ENCODE measurements at places on chromosomes 11 and 22.

GRCh38 chr22:38839686-38840085 lies 4.1 kb downstream of the NPTXR start:
- DNase-seq, result no peak

DNA sequence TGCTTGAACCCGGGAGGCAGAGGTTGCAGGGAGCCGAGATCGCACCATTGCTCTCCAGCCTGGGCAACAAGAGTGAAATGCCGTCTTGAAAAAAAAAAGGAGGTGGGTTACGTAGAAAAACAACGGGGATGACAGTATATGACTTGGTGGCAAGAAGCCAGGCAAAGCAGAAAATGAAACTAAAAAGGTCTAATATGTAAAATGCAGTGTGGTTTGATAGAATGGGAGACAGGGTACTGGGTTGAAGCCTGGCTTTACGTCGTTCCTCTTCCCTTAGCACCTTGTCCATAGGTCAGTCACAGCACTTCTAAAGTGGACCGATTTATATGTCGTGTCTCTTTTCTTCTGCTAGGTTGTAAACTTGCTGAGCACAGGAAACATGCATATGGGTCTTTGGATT lies 274.9 kb upstream of the ZC3H12C start:
- DNase-seq, result no peak

GRCh38 chr22:44442851-44443595 lies 55.0 kb downstream of the RTL6 start:
- DNase-seq, result no peak

DNA sequence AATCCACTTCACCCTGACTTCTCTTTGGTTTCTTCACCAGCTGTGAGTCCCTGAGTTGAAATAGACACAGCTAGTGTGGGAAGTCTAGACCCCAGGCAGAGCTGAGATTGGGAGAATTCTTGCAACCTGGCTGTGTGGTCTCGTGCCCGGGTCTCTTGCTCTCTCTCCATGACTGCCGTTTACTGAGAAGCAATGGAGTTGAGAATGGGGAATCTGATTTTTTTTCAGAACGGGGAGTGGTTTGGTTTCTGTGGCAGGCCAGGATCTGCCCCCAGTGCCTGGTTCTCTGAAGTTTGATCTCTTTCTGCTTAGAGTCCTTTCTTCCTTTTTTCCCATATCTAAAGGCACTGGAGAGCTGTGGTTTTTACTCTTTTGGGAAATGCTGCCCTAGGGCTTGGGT lies 1.5 kb downstream of the SIDT2 start:
- no peak for DNase-seq

GRCh38 chr11:118572981-118573550 lies 857 bp downstream of the ARCN1 start:
- DNase-seq, result peak; percentile 31

DNA sequence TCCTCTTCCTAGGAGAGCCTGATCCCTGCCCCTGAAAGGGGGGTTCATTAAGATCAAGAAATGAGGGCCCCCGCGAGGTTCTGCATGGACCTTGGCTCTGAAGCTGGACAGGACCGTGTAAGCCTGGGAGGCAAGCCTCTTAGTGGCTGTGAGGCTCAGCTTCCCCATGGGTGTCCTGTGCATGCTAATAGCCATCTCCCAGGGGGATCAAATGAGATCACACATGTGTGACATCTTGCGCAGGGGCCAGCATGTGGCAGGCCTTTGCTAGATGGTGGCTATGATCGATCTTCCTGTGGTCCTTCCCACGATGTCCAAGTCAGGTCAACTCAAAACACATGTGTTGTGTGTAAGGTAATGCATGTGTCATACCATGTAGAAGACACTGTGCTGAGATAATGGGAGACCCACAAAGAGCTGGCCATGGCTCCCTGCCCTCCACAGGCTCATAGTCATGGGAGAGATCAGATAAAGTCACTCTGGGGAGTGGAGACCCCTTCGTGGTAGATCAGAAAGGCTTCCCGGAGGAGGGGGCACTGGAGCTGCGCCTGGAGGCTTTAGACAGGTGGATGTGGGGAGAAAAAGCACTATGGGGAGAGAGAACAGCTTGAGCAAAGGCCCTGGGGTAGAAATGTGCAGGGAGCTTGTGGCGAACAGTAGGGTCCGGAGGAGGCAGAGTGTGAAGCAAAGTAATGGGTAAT lies 3.7 kb downstream of the RAC2 start:
- no peak for DNase-seq

GRCh38 chr11:121512468-121513465 lies 60.0 kb upstream of the SORL1-AS1 start:
- DNase-seq, result no peak

DNA sequence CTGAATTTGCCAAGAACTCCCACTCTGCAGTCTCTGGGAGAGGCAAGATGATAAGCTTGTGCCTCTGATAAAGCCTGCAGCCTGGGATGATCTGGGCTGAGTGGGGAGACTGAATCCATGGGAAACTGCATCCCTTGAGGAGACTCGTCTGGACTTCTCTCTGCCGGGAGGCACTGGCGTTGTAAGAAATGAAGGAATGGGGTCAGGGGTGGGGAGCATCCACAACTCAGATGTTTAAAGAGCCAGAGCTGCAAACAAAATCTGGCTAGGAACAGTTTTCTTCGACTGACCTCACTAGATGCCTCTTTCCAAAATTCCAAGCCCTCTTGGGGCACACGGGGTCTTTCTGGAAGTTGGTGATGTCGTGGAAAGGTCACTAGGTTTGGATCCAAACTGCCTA lies 64.4 kb downstream of the SPON1 start:
- no peak for DNase-seq

- no peak for DNase-seq
These were observed 9.3 kb upstream of the ACAT1 start for GRCh38 chr11:108112057-108112456.

GRCh38 chr11:124844664-124845079 lies 20.6 kb upstream of the ROBO3 start:
- DNase-seq, result no peak

GRCh38 chr11:66004186-66004585 lies 1.9 kb downstream of the BANF1 start:
- DNase-seq, result no peak

DNA sequence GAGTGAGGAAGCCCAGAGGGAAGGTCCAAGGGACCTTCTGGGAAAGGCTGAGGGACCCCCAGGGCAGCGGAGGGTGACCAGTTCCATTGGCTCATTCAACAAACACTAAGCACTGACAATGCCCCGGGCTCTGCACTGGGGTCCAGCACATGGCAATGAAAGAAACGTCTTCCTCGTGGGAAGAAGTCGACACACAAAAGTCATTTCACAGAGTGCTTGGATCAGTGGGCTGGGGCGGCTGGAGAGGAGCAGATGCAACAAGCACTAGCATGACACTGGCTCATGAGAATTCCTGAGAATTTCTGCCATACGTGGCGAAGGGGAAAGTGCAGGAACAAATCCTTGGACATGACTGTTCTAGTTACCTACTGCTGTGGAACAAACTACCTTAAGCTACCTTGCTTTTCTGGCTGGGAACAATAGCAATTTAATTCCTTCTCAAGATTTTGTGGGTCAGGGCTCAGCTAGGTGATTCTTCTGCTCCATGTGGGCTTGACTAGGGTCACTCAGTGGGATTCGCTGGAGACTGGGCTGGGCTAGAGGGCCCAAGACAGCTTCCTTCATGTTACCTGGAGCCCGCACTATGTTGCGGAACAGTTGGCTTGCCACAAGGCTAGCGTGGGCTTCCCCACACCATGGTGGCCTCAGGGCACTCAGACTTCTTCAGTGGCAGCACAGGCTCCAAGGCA lies 6.9 kb upstream of the STIP1 start:
- DNase-seq, result no peak

DNA sequence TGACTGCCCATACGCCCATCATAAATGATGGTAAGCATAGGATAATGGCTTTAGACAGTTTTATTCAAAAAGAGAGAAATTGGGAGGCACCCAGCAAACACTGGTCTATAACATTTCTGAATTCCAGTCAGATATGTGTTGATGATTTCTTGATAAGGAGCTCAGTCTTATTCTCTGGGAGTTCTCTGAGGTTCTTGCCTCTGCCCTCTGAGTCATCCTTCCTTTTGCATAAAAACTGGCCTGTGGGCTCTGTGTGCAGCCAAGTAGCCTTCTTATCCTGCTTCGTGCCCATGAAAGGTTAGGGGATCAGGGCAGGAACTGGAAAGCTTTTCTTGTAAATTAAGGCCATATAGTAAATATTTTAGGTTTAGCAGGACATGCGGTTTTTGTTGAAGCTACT lies 48.9 kb downstream of the FAR1 start:
- DNase-seq, result no peak

DNA sequence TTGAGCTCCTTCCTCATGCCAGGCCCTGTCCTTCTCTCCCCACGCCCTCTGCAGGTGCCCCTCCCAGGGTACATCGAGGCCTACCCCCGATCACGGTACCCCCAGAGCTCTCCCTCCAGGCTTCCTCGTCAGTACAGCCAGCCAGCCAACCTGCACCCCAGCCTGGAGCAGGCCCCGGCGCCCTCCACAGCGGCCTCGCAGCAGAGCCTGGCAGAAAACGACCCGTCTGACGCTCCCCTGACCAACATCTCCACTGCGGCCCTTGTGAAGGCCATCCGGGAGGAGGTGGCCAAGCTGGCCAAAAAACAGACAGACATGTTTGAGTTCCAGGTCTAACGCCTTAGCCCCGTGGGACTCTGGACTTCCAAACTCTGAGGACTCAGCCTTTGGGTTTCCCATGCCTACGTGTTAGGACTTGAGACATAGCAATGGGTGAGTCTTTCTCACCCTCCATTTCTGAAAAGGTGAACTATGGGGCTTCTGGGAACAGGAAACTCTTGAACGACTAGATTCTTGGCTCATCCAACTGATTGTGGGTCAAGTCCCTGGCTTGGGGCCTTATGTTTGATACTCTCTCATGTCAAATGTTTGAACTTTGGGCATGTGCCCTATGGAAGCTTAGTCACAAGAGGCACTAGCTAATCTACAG lies 32.7 kb downstream of the C11orf91 start:
- DNase-seq, result no peak

DNA sequence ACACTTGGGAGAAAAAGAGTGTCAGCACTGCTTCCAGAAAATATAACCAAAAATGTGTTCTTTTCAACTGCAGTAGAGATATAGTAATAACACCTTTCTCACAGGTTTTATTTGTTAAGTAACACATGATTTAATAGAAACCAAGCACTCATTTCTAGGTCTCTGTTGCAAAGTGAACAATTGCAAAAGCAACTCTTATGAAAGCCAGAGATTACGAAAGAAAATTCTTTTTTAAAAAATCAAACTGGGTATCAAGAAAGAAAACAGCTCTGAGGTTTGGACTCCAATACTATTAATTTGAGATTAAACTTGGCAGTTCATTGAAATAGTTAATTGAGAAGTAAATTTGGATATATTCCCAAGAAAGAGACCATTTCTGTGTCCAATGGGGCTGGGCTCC lies 9.8 kb upstream of the XKR3 start:
- peak; percentile 58 for DNase-seq

DNA sequence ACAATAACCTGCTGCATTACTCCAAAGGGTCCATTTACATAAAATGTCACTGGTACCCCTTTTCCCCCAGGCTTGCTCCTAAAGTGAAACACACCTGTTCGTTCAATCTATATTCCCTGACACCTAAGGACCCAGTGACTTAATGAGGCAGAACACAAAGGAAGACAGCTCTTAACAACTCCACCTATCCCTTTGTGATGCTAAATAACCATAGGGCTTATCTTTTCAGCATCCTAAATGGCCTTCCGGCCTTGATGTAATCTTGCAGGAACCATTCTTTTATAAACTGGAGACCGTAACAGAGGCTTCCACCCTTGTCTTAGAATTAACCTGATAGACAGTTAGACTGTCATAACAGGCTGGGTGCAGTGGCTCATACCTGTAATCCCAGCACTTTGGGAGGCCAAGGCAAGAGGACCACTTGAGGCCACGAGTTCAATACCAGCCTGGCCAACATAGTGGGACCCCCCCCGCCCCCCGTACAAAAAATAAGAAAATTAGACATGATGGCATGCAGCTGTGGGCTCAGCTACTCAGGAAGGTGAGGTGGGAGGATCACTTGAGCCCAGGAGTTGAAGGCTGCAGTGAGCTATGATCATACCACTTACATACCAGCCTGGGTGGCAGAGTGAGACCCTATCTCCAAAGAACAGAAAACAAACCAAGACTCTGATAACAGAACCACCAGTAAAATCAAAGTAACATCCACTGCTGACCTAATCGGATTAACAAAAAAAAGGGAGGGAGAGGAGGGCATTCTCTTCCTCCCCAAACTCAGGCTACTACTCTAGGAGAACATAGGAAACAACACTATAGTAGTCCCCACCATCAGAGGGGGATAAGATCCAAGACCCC lies 5.1 kb downstream of the CHEK2 start:
- no peak for DNase-seq

DNA sequence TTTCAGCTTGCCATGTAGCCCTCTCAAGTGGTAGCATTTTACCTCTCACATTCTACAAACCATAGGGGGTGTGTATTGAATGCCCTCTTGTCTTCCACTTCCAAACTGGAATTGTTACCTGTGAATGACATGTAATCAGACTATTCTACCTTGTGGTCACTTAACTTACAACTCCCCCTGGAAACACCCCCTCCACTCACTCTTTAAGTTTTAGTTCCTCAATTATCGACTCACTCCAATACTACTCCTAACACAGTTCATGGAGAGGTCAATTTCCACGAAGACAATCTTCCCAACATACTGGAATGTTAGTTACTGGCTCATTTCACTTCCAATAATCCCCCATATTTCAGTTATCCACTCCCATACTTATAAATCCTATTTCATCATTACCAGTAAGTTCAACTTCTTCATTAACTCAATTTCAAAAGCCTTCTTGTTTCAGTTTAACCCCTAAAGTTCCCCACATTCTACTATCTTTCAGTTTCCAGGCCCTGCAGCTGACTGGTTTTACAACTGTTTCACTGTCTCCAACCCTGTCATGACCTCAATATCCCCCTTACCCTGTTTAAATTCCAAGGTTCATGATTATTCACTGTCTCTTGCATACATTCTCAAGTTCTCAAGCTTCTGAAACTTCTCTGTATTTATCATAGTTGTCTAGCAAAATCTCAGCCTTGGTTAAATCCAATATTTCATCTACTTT lies 92.5 kb downstream of the C11orf87 start:
- DNase-seq, result no peak

- peak; percentile 1 for DNase-seq
These were observed 27.5 kb upstream of the CRYBB3 start for GRCh38 chr22:25172153-25172552.

GRCh38 chr11:120131941-120132644 lies 5.8 kb downstream of the TRIM29 start:
- no peak for DNase-seq

- no peak for DNase-seq
These were observed 952 bp downstream of the TBC1D10A start for GRCh38 chr22:30325724-30326254.
